ENCODE measurements at places on chromosomes 11 and 22. TPM values are rescaled to one million over a fixed set of nuclear protein-coding genes. Genes with fewer than 3 reads are reported as not detected.

ROM1 gene
- total RNA-seq = 11.3 TPM

CHADL gene
- total RNA-seq = 13.2 TPM

TTLL1 gene
- total RNA-seq = 2.8 TPM

CARD18 gene
- total RNA-seq = not detected

BIK gene
- 0.32 TPM for total RNA-seq

PSMC3 gene
- total RNA-seq = 193 TPM

CTSF gene
- total RNA-seq = 84.0 TPM

GDPD5 gene
- total RNA-seq = 9.3 TPM

HYLS1 gene
- 6.9 TPM for total RNA-seq
